ENCODE measurements at places on chromosomes 1 and 21.

DNA sequence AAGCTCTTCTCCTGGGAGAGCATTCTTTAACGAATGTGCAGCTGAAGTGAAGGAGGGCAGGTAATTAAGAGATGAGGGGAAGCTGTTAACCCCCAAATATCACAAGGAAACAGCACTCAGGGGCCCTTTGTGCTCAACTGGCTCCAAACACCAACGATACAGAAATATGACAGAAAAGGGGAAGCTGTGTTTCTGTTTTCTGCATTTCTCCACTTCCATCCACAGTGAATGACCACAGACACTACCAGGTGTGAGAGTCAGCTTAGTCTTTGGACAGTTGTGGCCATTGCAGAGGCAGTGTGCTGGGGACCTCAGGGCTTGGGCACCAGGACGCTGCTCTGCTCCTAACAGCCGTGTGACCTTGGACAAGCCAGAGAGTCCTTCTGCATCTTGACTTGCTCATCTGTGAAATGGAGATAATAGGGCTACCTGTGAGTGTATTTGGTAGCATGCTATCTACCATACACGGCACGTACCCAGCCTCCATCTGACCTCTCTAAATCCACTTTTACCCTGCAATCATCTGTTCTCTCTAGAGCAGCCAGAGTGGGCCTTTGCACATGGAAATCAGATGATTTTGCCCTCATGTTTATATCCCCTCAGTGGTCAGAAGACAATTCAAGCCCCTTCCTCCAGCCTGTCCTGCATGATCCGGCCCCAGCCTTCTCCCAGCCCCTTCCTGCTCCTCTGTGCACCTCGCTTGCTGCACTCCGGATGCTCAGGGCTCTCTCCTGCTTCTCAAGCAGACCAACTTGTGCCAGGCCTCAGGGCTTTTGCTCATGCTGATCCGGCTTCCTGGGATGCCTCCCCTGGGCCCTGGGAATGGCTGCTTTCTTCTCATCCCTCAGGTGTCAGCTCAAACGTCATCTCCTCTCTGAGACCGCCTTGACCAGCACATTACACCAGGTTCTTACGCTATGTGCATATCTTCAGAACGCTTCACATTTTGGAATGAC, 4.7 kb upstream of the TINAGL1 start:
- no peak for DNase-seq

DNA sequence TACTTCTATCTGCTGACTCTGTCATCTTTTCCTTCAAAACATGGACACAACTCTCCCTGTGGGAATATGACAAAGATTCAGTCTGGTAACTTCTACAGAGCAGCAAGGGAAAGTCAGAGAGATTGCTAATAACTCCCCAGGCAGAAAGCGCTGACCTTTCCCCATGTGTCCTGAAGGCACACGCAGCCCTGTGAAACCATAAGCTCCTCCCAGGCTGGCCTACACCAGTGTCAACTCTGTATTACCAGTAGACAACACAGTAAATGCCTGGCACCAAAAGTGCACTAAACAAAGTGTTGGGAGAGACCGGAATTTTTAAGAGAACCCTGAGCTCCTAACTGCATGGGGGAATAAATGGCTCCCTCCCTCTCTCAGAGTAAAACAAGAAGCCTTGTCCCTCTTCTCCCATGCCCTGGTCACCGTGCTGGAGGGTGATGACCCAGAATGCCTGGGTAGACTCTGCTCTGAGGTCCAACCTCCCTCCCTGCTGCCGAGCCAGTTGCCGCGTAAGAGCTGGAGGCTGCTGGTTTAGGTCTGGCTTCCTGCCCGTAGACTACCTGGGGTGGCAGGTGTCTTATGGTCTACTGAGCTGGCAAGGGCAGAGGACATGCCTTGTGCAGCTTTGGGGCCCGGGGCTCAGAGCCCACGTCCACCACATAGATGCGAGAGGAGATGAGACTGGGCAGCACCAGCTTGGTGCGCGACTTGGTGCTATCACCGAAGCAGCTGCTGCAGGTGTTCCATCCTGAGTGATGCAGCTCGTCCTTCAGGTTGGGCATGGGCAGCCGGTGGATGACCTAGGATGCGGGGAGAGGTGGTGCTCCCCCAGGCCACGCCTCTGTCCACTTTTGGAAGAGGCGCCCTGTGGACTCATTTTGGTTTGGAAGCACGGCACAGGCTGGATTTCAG, 3.9 kb downstream of the SELENBP1 start:
- no peak for DNase-seq

DNA sequence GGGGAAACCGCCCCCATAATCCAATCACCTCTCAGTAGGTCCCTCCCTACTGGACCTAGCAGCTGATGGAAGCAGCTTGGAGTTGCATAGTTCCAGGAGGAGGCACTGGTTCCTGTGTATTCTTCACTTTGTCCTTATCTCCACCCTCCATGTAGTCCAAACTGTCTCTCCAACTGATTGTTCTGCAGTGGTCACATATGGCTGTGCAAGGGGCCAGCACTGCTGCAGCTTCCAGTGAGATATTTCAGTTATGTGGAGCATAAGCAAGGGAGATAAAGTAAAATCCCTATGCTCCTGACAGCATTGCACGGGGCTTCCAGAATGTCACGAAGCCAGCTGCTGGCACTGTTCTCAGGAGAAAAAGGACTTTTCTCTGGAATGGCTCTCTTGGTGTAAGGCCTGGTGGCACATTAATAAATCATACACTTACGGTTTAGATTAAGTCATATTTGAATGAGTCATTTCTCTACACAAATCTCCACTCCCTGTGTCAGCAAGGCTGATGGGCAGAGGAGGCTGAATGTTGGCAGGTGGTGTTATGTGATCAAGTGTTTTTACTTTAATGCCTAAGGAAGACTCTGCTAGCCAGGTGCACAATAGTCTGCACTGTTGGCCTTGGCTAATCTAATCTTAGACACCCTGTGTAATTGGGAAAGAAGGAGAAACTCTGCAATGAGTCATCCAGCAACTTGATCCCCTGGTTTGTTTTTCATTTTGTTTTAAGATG, 93.4 kb downstream of the KCNK1 start:
- DNase-seq: no peak

DNA sequence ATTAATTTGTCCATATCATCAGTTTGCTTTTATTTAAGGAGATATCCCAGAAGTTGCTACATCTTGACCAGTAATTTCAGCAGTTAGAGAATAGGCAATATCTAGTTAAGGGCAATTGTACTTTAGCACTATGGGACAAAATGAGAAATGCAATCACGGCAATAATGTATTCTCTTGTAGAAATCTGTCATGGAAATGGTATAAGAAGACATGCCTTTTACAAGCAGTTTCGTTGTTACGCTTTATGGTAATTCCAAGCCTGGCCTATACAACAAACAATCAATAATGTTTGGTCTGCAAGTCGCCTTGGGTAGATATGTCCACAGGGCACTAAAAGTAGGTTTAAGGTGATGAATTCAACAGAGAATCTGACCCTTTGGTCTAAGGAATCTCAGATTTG, 1.2 kb upstream of the NOS1AP start:
- DNase-seq: no peak

DNA sequence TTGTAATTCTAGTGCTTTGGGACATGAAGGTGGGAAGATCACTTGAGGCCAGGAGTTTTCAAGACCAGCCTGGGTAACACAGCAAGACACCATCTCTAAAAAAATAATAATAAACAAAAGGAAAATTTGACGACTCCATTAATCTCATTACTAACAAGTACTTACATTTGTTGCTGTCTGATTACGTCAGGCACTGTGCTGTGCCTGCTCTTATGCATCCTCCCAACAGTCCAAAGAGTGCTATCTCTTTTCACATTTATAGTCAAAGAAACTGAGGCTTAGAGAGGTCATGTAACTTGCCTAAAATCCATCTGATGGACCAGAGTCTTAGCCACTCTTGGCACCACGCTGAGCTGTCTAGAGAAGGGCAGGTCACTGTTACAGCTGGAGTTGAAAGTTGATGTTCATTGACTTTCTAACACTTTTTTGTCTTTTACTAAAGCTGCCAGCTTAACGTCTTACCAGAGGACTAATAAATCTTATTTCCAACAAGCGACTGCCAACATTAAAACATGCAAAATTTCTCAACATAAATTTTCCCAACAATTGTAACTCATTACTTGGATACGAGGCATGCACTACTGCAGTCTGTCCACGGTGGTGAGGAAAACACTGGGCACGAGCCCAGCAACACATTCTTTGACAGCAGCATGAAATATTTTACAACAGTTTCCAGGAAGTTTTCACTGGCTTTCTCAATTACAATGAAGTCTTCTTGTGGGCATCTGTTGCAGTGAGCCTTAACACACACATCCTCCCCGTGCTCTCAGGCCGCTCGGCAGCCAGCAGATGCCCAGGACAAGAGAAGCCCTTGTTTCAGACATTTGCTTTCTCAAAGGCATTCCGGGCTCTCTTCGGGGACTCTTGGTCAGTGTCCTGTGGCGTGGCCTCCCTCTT, 262.9 kb upstream of the PROX1 start:
- no peak for DNase-seq

DNA sequence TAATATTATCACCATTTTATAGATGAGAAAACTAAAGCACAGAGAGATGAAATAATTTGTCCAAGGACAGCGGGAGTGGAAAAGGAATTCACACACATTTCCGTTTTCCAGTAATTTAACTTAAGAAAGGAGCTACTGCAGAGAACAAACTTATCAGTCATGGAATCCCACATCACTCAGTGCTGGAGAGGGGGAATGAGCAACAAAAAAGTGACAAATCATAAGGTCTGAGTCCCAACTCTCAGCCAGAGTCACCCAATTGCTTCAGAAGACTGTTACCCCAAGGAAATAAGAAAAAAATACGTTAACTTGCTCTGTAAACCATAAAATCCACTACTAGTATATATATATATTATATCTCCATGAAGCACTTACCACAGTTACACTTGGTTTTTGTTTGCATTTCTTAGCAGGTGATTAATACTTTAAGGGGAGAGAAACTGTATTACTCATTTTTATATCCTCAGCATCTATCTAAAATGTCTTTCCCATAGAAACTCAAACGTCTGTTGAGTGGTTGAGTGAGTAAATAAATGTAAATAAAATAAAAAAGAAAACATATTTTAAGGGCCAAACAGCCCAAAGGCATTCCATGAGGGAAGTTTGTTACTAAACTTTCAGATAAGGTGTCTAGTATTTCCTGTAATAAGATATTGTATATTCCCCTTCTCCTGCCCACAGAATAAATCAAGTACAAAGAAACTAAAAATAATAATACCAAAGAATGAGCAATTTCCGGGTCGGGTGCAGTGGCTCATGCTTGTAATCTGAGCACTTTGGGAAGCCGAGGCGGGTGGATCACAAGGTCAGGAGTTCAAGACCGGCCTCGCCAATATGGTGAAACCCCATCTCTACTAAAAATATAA, 76.8 kb downstream of the SLC45A1 start:
- DNase-seq: no peak

DNA sequence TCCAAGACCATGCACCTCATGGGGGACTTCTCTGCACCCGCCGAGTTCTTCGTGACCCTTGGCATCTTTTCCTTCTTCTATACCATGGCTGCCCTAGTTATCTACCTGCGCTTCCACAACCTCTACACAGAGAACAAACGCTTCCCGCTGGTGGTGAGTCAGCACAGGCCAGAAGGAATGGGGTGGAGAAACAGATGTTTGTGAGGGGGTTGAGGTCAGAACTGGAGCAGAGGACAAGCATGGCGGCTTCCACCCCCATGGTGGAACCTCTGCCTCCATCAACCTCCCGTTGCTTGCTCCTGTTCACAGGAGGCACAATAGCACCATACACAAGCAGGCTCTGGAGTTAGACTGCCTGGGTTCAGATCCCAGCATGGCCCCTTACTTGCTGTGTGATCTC, 6.9 kb upstream of the ATXN7L2 start:
- DNase-seq: no peak
